ENCODE measurements at places on chromosomes 5 and 9.
A peak's percentile ranks its signal among the peaks of the same experiment; 100 is the strongest.

- ATAC-seq: no peak
These were observed 31.0 kb downstream of the C9orf40 start for GRCh38 chr9:74921737-74922136.

- no peak for ATAC-seq
These were observed 162.5 kb downstream of the COL23A1 start for GRCh38 chr5:178427576-178428197.

GRCh38 chr5:37533851-37534250, 154.7 kb downstream of the WDR70 start:
- no peak for ATAC-seq

DNA sequence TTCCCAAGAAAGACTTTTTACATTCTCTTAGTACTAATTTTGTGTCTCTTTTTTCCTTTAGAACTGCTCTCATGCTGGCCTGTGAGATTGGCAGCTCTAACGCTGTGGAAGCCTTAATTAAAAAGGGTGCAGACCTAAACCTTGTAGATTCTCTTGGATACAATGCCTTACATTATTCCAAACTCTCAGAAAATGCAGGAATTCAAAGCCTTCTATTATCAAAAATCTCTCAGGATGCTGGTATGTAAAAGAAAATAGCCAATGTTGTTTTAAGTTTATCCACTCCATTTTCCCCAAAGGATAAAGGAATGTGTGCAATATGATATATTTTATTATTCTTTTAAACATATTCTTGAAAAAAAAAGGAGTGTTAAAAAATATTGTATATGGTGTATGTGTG, 27.3 kb upstream of the TTC23L start:
- ATAC-seq: no peak

- no peak for ATAC-seq
These were observed 12.6 kb upstream of the GNAQ start for GRCh38 chr9:78044189-78044588.

- no peak for ATAC-seq
These were observed 33.5 kb upstream of the DMRT3 start for GRCh38 chr9:942805-943580.

DNA sequence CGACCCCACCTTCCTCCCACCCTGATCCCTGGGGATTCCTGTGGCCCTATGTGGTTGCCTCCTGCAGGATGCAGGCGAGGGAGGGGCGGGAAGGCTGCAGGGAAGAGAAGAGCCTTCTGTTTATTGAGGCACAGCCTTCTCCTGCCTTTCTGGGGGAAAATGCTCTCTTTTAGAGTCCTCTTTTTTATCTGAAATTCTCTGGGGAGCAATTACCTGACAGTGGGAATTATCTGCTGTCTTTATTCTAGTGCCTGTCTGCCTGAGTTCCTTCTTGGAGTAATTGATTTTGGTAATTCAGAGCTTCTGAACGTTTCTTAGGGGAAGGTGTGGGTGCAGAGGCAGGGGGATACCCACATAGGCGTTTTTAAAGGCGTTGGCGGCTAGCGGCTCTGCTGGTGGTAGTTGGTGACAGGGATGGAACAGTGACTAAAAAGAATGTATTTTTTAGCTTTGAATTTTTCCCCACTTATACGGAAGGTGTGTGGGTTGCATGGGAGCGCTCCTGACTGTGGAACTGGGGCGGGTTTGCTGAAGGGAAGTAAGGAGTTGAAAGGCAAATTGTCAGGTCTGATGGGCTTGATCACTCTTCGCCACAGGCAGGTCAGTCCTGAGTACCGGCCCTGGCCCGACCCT, 35.2 kb upstream of the DAB2IP start:
- no peak for ATAC-seq

- no peak for ATAC-seq
These were observed 22.5 kb downstream of the AQP7 start for GRCh38 chr9:33379666-33380389.

DNA sequence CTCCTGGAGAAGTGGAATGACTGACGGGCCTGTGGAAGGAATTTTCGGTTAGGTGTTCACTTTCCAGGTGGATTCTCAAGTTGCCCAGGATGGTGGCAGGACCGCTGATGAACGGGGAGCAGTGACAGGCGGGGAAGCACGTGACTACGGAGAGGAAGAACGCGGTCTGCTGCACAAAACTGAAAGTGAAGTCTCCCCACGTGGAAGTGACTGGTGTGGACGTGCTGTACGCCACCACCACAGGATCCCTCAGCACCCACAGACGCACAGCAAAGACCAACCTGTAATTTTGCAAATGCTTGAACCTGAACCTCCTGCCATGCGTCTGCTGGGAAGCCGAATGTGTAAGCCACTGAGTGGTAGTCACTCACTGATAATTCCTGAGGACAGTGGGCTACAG, 51.4 kb downstream of the RNF130 start:
- ATAC-seq: no peak

DNA sequence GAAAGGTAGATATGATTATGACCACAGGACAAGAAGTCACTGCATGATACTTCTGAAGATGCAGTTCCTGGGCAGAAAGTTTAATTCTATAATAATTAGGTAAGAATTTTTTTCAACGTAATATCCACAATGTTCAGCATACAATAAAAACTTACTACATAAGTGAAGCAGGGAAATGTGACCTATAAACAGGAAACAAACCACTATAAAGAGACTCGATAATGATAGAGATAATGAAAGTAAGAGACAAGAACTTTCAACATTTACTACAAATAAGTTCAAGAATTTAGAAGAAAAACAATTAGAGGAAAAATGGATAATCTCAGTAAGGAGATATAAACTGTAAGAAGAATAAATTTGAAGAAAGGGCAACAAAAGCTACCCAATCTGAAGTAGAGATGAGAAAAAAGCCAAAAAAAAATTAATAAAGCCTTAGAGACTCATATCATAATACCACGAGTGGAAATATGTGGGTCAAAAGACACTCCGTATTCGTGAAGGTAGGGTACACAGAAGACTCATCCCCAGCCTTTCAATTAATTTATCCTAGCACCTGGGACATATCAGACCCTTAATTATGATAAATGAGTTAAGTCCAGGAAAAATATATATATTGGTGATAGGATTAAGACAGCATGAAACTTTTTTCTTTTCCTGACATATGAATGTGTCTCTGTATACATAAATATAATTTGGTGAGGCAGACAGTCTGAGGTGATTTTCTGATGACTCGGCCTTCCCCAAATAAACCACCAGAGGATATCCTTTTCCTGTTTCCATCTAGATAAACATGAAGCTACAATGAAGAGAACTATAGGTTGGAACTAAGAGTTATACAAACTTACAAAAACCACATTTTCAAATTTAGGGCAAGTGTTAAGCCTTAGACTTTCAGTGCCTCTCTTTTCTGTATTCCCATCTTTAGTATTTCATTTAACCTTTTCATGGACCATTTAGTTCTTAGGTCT, 120.4 kb downstream of the RAPGEF6 start:
- ATAC-seq: no peak

DNA sequence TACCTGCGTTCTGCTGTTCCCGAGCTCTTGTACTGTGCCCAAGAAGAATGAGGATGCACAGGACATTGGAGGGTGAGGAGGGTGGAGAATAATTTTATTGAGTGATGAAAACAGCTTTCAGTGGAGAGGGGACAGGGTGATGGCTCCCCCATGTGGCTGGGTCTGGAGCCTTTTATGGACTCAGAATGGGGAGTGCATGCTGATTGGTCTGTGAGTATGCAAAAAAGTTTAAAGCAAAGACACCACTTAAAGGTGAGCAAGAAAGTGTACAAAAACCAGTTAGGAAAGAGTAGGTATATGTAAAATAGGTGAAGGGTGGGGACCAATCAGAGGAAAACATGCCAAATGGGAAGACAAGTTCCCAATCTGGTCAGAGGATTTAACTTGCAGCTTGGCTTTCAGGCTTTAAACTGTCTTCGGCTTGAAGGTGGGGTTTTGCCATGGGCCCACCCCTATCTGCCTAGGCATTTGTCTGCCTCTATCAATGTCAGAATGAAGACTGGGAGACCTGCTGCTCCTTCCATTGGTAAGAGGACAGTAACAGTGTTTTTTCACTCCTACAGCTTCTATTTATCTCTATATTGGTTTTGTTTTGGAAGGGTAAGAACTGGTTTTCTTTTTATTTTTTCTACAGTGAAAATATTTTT, 118.0 kb upstream of the RAI14 start:
- no peak for ATAC-seq

- no peak for ATAC-seq
These were observed 63.1 kb upstream of the CDK5RAP2 start for GRCh38 chr9:120643061-120643460.

DNA sequence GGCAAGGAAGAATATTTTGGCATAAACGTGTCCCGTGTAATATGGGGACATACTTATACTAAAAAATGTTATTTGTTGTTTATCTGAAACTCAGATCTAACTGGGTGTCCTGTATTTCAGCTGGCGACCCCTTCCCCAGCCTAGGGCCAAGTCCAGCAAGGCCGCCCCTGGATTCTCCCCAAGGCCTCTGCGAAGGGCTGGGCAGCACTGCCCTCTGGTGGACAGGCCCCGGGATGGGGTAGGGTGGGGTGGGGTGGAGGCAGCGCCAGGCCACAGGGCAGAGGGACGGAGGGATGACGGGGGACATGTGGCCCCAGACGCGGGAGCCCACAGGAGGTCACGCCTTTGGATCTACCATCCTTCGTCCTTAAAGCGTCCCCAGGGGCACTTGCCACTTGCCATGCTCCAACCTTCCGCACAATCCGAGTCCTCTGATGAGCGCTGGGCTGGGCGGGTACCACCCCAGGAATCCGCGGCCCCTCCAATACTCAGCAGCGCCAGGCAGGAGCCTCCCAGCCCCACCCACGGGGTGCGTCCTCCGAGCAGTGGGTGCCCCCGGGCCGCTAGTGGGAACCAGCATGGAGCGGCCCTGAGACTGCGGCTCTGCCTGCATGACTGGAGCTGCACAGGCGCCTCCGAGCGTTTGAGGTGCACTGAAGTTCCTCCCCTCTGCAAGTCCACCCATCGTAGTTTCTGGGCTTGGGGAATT, 7.1 kb upstream of the AGPAT2 start:
- peak; percentile 44 for ATAC-seq

DNA sequence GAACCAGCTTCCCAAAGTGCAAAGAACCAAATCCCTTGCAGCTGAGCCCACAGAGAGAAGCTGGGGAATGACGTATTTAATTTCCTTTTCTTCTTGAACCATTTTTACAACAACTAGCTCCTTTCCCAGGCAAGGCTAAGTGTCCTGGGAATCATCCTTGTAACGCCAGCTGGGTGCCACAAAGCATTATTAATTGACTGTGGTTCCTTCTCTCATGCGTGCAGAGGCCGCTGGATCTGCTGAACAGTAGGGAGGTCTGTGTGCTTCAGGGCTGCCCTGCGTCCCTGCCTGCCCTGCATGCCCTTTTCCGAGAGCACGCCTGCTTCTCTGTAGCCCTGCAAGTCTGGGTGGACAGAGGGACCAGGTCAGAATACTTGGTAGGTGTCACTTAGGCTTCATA, 124.1 kb upstream of the OTULINL start:
- ATAC-seq: no peak

GRCh38 chr9:29751226-29751625, 2177.9 kb upstream of the C9orf72 start:
- ATAC-seq: no peak

DNA sequence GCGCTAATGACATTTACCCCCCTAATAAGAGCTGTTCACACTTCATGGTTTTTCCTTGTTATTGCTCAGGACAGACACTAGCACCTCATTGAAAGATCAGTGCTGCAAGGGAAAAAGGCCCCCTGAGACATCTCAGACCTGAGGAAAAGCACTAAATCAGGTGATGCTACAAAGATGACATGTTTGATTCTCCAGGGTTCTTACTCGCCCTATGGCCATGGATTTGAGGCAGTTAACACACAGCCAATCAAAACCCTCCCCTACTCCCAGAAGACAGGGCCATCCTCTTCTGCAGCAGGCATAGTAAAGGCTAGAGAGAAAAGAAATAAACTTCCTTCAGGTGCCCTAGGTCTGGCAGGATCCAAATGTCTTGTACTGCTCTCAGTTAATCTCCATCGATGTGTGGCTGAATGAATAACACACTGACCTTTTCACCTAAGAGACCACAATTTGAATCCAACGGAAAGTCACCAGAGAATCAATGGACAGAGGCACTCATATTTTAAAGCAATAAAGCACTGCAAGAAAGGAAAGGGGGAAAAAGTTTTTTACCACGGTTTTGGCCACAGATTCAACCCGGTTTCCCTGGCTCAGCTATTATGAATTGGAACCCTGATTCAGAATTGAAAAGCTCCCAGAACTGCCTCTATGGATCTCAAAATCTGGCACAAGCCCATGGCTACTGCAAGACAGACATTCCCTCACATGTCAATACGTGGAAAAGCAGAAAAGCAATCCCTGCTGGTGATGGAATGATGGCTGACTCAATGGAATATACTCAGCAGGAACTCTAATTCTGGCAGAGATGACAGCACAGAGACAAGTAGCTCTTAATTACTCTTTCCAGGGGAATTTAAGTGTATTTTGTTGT, 329.5 kb downstream of the BNC2 start:
- ATAC-seq: no peak

DNA sequence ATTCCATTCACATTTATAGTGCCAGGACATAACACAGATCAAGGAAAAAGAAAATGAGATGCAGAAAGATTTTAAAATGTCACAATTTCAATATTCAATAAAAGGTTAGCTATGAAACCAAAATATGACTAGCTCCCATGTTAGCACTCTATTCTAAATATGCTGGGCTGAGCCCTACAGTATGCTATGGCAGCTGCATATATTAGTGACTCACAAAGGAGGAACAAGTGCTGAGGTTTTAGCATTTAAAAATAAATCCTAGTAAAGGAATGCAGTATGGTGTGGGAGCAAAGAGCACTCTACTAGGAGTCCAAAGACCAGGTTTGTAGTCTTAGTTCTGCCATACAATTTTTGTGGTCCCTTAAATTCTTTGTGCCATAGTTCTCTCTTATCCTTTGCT, 118.4 kb downstream of the OXCT1 start:
- no peak for ATAC-seq

DNA sequence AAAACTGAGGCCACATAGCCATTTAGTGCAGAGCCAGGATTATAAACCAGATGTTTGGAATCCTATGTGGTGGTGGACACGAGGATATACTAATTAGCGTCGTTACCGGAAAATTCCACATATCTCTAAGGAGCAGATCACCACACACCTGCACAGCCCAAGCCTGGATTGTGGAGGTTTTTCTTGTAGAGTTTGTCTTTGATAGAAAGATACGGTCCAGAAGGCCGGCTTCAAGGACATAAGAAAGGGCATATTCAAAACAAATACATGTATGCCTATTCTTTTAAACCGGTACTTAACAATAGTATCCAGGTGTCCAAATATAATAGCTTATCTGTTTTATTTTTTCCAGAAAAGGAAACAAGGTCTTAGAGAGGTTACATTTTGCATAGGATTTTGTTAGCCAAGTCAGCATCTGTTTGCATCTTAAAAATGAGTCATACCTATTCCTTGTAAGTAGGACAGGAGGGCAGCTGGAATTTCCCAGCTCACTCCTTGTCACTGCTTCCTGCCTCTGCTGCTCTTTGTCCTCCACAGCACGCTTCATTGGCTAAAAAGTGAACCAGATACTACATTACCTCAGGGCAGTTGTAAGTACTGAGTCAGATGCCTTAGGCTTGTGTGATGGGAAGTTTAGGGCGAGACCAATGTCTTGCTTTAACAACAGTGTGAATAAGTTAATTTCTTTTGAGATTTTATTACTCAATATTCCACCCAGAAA, 3.6 kb downstream of the TMC1 start:
- peak; percentile 73 for ATAC-seq

Measured in stimulated activated memory B cell treated with anti-CD40 and anti-IgM and Interleukin-4, amounts not matched to agents 10 μg/mL and 1 μg/mL and 100 μg/mL, for 72 hours (primary cell).